LNCaP clone FGC (cell line): ENCODE measurements at places on chromosomes 3 and 15.
A peak's percentile ranks its signal among the peaks of the same experiment; 100 is the strongest.

DNA sequence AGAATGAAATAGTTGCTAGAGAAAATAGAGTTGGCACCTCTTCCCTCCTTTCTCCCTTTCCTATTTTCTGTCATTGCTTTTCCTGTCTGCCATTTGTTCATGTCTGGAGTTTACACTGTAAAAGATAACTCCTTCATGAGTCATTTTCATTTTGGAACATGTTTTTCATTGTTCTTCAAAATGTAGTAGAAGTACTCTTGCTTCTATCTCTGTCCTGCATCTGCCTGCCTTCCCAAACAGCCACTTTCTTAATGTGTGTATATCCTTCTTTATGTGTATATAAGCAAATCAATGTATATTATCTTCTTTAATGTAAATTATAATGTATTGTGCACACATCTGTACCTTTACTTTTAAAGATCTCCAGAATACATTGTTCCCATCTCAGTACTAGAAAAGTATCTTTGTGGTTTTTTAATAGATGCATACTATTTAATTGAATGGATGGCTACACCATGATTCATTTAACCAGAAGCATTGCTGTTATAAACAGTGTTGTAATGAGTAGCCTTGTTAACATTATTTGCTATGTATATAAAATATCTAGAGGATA, 41.1 kb downstream of the TSC22D2 start:
- no peak for DNase-seq

- DNase-seq: peak; percentile 61
Observed at GRCh38 chr15:65326117-65326526, 21.6 kb downstream of the RNU5B-1 start.

DNA sequence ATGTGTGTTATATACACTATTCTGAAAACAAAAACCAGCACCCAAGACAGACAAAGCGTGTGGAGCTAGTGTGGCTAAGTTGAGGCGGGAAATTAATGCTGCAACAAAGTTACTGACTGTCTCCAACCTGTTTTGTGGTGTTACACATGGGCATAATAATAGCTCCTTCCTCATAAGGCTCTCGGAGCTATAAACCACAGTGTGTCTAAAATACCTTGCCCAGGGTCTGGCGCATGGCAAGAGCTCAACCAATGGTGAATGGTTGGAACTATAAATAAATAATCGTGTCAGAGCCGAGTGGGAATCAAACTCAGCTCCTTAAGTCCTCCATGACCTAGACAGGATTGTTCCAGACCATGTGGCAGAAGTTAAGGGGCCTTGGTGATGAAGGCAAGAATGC, 35.9 kb upstream of the TFRC start:
- DNase-seq: no peak

DNA sequence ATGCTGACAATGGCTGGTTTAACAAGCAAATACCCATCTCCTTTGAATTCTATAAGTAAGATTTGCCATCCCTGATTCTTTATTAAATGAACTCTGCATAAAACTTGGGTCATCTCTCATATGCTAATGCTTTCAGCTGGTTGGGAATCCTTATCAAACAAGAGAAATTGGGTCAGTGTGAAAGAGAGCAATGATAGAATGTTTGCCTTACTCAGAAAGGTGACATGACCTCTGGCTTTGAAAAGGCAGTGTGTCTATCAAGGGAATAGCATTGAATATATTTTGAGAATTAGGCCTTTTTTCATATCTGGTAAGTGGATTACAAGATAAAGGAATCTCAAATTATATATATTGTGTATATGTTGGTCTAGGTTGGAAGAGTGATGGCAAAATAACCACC, 8.7 kb upstream of the SLC7A14 start:
- DNase-seq: no peak

GRCh38 chr3:20648921-20649381, 462.9 kb upstream of the SGO1 start:
- DNase-seq: no peak

GRCh38 chr3:194512895-194513601, 26.2 kb upstream of the ATP13A3 start:
- peak; percentile 11 for DNase-seq

DNA sequence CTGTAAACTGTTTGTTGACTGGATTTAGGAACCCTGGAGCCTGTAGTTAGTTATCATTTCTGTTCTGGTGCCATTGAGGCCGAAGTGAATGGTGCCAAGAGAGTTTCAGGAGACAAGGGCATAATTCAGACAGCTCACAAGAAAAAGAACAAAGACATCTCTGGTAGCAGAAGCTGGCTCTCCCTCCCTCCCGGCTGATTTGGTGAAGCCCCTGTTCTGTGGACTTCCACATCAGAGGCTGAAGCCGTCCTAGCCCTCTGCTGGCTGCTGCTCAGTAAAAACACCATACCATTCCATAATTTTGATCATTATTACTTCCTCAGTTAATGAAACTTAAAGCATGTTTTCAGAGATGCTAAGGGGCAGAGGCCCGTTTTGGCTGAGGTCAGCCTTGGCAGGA, 381.2 kb upstream of the WNT5A start:
- no peak for DNase-seq

DNA sequence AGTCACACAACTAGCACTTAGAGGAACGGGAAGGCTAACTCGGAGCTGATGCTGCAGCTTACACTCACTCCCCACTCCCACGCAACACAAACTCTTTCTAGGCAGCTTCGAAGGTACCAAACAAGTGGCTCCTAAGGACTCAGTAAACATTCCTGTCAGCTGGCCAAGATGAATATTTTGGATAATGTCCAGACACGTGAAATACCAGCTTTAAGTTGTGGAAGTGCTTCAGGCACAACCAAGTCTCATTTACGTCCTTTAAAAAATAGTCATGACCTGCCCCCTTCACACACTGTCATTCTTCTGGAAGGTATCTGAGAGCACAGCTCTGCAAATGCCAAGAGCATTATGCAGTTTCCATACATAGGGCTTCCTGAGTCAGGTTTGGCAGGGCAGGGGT, 1005.9 kb upstream of the CFAP20DC start:
- DNase-seq: no peak

GRCh38 chr15:66931768-66932633, 133.4 kb upstream of the SMAD3 start:
- DNase-seq: peak; percentile 69

DNA sequence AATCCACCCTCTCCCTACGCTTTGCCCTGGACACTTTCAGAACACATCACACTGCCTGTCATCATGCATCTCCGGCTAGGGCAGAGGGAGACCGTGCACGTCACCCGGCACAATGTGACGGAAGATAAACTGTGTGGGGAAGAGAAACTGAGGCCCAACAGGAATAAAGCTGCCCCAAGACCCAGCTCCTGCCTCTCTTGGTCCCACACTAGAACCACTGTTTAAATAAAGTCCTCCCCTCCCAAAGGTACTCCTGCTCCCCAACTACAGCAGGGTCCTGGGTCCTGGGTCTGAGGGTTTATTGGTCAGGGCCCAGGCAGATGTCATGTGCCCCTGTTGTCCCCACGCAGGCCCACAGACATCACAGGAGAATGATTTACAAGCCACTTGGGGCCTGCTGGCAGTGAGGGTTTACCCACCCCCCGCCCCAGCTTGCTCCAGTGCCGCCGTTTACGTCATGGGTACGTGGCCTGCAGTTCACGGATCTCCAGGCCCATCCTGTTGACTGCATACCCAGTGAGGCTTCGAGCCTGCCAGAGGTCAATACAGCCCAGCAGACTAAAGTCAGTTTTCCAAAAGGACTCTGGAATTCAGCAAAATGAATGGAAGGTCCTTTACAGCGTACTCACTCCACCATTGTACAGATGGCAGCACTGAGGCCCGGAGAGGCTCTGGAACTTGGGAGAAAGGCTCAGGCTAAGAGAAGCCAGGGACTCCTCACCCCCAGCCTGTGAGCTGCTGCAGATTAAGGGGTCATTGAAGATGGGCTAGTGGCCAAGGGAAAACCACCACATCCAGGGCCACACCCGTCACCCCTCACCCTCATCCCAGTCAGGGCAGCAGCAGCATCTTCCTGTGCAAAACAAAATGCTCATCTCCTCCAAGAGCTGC, 23.2 kb downstream of the ALS2CL start:
- no peak for DNase-seq

DNA sequence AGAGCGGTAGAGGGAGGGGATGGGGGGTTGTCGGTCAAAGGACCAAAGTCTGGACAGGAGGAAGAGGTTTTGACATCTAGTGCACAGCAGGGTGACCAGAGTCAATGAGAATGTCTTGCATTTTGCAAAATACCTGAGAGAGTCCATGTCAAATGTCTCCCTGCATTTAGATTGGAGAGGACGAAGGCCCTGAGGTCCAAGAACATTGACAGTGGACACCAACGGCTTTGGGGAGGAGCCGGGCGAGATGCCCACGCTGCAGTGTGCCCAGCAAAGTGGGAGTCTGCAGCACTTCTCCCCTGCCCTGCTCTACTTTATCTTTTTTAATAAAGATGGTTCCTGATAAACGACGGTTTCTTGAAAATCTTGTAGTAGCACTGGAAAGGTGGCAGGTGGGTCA, 67.4 kb upstream of the TAMM41 start:
- no peak for DNase-seq

DNA sequence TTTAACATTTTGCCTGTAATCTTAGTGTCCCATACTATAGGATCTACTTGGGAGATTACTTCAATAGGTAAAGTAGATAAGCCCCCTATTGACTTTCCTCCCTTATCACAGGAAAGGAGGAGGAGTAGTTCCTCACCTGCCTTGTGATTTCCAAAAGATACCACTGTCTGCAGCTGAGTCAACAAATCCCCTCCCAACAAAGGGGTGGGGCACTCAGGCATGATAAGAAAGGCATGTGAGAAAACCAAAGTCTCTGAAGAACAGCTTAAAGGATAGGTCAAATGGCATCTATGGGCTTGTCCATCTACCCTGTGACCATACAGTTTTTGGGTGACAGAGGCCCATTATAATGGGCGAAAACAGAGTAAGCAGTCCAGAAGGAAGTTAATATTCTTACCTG, 71.3 kb upstream of the WNT7A start:
- DNase-seq: no peak

- DNase-seq: peak; percentile 49
Observed at GRCh38 chr3:23815879-23816278, 10.1 kb downstream of the UBE2E1 start.

- DNase-seq: no peak
Observed at GRCh38 chr3:157182879-157183278, 22.9 kb upstream of the CCNL1 start.

- no peak for DNase-seq
Observed at GRCh38 chr3:183287301-183287971, 34.4 kb downstream of the B3GNT5 start.

GRCh38 chr3:77362936-77363335, 323.0 kb downstream of the ROBO2 start:
- DNase-seq: no peak

DNA sequence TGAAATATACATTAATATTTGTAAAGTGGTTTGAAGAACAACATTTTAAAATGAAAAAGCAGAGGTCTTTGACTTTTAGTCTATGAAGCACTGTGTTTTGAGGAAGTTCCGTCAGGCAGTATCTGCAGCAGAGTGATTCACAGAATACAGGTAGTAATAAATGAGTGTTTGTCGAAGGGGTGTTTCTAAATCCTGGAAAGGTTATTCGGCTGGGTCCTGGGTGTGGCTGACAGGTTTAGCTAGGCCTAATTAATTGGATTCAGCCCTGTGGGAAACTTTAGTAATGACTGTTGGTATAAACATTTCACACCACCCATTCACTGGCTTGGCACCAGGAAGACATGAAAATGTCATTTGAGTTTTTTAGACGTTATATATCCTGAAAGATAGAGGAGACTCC, 51.3 kb downstream of the TIPARP start:
- DNase-seq: no peak

DNA sequence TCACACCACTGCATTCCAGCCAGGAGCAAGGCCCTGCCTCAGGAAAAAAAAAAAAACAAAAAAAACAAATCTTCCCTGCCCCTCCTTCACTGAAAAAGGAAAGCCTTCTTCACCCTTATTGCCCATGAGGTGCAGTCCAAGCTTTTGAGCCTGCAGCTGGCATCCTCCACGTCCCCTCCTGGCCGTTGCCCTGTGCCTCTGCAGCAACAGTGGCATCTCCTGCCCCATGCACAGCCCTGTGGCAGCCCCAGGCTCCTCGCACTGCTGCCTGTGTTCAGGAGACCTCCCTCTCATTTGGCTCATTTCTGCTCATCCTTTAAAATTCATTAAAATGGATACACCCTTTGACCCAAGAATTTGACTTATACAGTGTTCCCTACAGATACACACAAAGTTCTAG, 72.7 kb upstream of the PLXNA1 start:
- no peak for DNase-seq

DNA sequence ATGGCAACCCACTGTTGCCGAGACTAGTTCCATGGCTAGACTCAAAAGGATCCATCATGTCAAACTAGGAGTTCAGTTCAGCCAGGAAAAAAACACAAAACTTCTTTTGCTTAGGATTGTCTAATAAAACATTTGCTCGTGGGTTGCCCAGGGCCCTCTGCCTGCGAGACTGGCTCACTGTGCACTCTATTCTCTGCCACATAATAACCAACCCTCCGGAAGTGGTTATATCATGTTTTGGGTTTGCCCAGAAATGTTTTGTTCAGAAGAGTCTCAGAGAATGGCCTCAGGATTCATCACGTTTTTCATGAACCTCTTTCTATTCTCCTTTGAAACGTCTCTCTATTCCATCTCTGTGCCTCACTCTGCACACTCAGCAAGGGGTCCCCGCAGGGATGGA, 216.1 kb downstream of the SV2B start:
- no peak for DNase-seq

DNA sequence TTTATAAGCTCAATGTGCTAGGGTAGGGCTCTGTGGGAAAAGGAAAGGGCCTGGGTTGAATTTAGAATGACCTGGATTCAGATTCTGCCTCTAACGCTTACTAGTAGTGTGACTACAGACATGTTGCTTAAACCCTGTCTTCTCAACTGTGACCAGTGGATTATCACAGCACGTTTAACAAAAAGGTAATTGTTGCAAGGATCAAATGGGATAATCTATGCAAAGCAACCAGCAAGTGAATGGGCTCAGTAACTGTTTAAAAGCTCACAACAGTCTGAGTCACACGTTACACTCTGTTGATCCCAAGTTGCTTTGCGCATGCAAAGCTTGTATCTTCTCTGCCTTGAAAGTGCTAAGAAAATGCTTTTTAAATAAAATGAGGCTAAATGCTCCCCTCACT, 236.5 kb downstream of the IL20RB start:
- no peak for DNase-seq

- peak; percentile 94 for DNase-seq
Observed at GRCh38 chr3:24137958-24138875, 193.1 kb downstream of the NR1D2 start.

- no peak for DNase-seq
Observed at GRCh38 chr15:98801234-98801561, 152.9 kb downstream of the IGF1R start.

- no peak for DNase-seq
Observed at GRCh38 chr15:86373147-86373546, 293.5 kb downstream of the AGBL1 start.

- no peak for DNase-seq
Observed at GRCh38 chr3:114207768-114208167, 28.9 kb upstream of the DRD3 start.

DNA sequence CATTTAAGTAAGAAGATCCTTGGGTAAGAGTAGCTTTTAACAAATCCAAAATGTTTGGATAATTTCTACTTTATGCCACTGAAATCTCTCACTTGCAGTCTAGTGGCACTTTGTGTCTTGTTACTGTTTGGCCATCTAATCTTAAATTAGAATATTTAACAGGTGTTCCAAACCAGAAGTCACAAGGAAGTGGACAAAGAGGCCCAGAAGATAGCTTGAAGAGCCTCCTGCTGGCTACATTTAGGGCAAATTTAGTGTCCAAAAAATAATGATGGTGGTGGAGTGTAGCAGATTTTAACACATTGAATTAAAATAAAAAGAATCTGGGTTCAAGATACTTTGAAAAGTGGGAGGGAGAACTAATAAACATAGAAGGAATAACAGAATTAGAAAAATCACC, 172.2 kb downstream of the GHSR start:
- no peak for DNase-seq

GRCh38 chr3:124985349-124985748, 50.8 kb upstream of the MUC13 start:
- no peak for DNase-seq
